ENCODE measurements at places on chromosomes 11 and 22.

DNA sequence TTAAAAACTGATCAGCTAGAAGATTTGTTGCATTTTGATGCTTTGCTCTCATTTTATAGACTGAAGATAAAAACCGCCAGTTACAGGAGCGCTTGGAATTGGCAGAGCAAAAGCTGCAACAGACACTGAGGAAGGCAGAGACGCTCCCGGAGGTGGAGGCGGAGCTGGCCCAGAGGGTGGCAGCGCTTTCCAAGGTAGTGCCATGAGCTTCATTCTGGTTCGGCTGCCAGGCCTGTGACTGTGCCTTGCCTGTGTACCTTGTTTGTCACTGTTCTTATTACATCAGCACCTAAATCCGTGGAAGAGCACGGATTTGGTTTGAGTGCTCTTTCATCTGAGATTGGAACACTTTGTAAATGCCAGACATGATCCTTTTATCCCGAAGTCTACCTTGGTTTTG is 61.4 kb downstream of the PPFIA1 start:
- DNase-seq, result no peak

DNA sequence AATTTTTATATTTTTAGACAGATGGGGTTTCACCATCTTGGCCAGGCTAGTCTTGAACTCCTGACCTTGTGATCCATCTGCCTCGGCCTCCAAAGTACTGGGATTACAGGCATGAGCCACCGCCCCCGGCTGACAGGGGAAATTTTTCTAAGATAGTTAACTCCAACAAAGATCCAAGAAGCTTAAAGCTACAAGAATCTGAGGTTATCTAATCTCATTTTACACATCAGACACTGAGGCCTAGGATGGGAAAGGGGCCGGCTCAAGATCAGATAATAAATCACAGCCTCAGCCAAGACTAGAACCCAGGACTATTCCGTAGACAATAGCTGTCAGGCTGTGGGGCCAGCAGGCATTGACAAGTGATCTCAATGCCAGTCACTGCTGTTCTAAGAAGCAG is 94.0 kb downstream of the AMBRA1 start:
- DNase-seq, result no peak

DNA sequence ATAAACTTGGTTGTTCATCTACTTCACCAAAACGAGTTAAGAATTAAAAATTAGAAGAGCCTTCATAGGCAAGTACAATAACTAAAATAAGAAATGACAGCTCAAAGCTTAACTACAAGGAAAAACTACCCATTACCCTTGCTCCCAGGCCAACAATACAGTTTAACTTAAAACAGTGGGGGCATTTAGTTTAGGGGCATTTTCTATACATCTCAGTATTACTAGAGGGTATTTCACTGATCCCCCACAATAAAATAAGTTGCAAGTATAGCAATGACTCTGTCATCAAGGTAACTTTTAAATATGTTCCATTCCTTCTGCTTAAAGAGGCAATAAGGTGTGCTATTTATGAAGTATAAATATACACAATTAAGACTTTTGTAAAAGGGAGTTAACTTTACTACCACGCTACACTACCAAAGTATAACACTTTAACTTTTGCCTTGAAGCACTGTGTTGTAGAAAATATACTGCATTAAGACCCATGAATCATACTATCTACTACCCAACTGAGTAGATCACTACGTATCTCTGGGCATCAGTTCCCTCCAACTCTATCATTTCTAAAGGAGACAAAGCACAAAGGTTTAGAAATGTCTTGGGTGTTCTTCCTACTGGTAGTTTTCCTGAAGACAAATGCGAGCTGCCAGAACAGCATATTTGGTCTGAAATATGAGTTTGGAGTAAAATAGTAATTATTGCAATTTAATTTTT is 29.8 kb downstream of the CHORDC1 start:
- DNase-seq, result no peak

DNA sequence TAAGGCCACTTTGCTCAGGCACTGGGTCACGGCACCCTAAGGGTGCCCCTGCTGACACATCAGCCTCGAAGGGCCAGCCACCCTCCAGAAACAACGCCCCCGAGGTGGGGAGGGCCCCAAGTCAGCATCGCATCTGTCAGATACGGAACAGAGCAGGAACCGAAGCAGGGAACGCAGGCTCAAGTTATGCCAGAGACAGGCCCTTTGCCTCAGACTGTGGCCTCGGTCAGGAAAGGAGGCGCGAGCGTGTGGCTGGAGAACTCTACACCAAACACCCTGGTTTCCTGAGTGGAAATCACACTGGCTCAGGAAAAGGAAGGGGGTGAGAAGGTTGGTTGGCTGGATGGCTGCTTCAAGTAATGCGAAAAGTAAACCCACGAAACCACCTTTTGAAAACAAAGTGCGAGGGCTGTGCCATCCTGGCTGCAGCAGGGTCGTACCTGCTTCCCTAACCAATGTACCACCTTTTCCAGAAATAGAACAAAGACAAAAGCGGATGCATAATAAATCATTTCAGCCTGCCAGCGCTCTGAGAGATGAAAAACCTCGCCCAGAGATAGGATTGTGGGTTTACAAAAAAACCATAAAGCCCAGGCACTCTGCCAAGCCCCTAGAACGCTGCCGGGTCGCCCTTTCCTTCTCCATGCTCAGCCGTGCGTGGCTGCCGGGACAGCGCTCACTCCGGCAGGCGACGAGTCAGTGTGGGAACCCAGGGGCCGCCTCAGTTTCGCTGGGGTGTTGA is 38.6 kb downstream of the TRMU start:
- no peak for DNase-seq

DNA sequence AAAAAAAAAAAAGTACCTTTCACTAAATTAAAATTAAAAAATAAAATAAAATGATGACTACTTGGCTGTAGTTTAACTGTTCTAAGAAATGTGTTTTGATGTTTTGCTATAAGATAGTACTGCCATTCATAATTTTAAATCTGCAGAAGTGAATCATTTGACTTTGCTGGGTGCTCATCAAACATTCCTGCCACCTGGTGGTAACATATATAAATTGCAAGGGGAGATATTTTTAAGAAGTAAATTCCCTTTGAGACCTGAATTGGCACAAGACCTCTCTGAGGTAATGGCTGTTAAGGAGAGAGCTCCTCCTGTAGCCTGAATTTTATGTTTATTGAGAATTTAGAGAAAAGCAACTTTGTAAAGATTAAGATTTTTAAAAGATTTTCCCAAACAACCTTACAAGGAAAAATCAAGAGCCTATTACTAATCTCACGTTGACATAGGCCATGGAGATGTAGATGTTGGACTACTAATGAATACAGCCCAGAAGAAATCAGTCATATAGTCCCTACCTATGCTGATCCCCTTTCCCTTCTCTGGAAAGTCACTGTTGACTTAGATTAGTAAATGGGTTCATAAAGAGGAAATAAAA is 11.9 kb upstream of the NARS2 start:
- peak; percentile 30 for DNase-seq

DNA sequence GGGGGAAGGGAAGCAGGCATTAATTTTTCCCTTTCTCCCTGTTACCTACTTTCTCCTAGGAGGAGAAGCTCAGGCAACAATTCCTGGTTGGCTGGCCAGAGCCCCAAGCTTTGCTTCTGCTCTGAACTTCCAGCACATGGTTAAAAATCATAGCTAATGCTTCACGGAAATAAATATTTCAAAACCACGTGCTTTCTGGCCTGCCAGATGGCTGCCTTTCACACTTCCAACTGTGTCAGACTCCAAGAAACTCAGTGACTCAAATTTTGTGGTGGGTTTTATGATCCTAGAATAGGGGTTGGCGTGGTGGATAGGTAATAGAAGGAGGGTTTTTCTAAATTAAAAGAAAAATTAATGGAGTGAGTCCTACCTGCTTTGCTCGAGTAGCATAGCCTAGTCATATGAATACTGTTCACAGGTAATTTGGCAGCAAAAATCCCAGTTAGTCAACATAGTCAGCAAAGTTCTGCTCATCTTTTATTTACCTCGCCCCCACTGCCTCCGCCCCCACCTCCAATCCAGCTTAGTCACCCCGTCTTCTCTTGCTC is 58.6 kb downstream of the SC5D start:
- no peak for DNase-seq

- peak; percentile 33 for DNase-seq
These were observed 10.2 kb downstream of the FUT4 start for GRCh38 chr11:94553938-94554337.

GRCh38 chr11:78038697-78039313 is 15.7 kb upstream of the KCTD14 start:
- DNase-seq, result no peak

- peak; percentile 16 for DNase-seq
These were observed 101.3 kb downstream of the DYNC2H1 start for GRCh38 chr11:103210543-103210942.

DNA sequence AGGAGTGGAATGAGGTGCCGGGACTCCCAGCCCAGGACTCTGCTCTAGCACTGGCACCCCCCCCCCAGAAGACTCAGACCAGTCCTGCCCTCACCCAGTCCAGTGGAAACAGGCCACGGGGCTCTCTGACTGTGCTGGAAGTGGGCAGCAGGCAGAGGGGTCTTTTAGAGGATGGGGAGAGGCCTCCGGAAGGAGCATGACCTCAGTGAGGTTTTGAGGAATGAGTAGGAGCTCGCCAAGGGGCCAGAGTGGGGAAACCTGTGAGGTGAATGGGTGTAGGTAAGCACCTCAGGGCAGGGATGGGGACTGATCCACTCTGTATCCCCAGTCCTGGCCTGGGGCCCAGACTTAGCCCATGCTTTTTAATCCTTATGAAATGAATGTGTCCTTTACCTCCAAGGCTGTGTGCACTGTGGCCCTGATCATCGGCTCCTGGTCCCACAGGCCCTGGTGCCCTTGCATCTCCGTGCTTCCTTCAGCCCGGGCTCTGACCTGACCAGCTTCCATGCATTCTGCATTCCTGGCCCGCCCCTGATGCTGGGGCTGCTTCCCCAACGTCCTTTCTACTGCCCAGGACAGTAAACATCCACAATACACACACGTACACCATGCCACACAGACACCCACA is 24.4 kb upstream of the RFPL3 start:
- DNase-seq, result no peak

GRCh38 chr11:18698341-18699268 is at the start of gene TMEM86A:
Gene TMEM86A, plus strand, starts transcription at chr11:18698779. Its CDS starts 108 bp downstream, at chr11:18698887.
- DNase-seq, result peak; percentile 20

- no peak for DNase-seq
These were observed 230.8 kb downstream of the CTTN start for GRCh38 chr11:70628855-70629844.

- no peak for DNase-seq
These were observed 106.4 kb upstream of the FGF3 start for GRCh38 chr11:69925366-69926196.

- DNase-seq, result no peak
These were observed 75.7 kb downstream of the JRKL start for GRCh38 chr11:96465512-96465911.

- no peak for DNase-seq
These were observed 19.9 kb downstream of the CTNND1 start for GRCh38 chr11:57781529-57781943.

DNA sequence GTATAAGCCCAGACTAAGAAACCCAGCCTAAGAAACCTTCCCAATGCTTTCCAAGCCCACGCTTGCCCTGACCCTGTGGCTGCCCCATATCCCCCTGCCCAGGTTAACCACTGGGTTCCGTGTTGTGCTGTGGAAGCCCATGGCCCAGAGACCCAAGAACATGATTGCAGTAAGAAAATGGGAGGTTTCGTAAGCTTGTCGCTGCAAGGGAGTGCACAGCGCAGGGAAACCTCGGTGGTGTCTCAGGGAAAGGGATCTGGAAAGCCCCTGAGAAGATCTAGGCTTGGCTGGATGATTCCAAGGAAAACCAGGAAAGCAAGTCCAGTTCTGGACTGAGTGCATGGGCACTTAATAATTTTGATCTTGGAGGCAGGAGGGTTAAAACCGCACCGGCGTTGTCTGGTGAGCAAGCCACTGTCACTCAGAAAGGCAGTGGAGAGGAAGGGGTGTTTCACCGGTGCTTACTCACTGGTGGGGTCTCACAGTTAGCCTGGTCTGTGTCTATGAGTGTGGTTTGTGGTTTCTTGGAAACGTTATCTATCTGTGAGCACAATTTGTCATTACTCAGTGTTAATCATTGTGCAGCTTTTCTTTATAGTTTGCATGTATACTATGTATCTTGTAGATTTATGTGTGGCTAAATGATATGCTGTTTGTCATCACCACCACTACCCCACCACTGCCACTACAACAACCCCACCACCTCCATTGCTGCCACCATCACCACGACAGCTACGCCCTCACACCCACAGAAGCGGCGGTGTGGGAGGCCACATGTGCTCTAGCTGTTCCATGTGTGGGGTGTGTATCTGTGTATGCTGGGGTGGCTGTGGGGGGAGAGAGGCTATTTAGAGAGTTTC is 53.3 kb upstream of the PRDM11 start:
- DNase-seq, result peak; percentile 85

GRCh38 chr11:2382936-2383851 is 6.1 kb downstream of the CD81 start:
- DNase-seq, result no peak

DNA sequence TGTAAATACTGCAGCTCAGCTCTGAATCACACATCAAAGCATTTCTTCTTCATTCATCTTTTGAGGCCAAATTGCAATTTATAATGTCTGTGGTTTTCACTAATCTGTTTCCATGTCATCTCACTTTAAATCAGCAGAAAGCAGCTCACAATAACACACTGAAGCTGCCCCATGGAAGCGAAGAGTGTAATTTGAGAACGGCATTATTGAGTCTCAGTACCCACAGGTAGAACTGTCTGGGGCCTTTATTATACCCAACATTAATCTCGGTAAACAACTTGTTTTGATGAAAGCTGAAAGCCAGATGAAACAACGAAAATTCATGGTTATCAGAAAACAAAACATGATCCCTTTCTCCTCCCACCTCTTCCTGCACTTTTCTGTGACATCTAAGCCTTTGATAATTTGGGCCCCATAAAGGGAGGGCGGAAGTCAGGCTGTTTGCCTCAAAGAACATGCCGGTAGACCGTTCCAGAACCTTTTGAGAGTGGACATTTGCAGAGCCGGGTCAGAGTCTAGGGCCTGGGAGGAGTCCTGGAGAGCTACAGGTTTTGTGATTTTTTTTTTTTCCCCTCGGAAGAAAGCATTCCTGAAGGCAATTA is 68.2 kb upstream of the SESN3 start:
- no peak for DNase-seq

DNA sequence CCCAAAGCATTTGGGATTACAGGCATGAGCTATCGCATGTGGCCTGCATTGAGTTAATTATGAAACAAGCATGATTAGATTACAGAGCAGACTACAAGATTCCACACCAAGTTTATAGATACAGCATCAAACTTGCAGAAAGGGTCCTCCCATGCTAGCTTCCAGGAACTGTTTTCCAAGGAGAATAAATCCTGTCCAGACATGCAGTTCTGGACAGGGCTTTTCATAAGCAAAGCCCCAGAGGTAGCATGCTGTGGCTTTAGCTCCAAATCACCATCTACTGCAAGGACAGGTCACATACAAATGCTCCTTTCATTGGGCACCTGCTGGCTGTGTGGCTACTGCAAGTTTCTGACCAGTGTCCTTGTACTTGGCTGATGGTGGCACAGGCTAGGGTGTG is 57.1 kb downstream of the HIRA start:
- no peak for DNase-seq
